Activated T-cell treated with anti-CD3 and anti-CD28 coated beads, Interleukin-2, amount 50 U/mL, for 72 hours (primary cell): ENCODE measurements at places on chromosomes 3 and 15.

DNA sequence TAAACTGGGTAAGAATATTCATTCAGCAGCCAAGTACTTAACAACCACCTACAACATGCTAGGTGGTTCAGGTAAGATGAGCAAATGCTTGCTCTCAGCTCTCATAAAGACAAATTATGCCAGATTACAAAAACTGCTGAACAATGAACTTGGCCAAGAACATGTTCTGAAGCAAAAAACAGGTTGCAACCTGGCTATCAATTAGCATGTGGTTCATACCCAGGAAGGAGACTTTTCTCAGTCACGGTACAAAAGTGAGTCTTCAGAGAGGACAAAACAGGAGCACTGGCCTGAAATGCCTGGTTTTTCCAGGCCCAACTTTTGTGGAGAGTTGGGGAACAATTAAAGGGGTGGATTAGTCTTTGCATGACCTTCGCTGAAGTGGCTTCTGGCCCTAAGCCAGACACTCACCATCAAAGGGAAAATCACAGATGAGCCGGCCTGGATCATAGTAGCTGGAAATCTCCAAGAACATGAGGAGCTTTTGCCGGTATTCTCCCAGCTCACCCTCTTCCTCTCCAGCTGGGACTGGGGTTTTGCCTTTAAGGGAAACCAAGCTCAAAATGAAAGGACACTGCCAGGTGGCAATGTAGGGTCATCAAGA lies 7.6 kb upstream of the PLA2G4F start:
- no peak for DNase-seq

GRCh38 chr3:31184261-31185061 lies 290.0 kb upstream of the GADL1 start:
- DNase-seq = no peak

- DNase-seq = no peak
These were observed 37.1 kb downstream of the GASK1A start for GRCh38 chr3:43015991-43016865.

GRCh38 chr15:74783808-74784175 lies 1.9 kb downstream of the CSK start:
- no peak for DNase-seq

- DNase-seq = no peak
These were observed 9.8 kb upstream of the RPP14 start for GRCh38 chr3:58296269-58296668.

DNA sequence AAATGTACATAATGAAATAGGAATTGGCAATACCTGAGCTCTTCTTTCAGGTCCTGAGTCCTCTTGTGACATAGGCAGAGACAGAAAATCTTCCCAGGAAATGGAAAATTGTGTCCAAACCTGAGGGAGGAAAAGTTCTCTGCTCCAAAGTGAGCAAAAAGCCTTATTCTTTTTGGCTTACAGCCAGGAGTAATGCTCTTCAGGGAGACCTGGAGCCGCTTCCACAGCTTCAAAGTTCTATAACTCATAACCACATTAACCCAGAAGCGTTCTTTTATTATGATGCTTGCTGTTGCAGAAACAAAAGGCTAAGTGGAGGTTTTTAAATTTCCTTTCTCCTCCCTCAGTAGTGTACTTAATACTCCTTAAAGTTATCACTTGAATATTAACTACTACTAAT lies 633 bp downstream of the IGSF10 start:
- DNase-seq = no peak

DNA sequence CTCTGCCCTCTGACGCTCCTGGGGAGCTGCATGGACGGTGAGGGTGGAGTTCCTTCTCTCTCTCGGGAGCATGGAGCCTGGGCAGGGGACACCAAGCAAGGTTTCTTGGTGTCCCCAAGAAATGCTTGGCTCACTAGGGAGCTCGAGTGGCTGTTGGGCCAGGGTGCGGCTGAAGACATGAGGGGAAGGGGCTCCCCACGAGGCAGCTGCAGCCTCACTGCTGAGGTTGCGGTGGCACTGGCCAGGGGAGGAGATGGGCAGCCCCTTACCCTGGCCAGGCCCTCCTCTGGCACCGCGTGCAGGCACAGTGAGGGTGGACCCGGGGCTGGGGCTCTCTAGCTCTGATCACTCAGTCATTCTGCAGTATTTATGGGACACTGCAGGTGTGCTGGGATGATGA lies 43.5 kb upstream of the SLC41A3 start:
- DNase-seq = no peak

DNA sequence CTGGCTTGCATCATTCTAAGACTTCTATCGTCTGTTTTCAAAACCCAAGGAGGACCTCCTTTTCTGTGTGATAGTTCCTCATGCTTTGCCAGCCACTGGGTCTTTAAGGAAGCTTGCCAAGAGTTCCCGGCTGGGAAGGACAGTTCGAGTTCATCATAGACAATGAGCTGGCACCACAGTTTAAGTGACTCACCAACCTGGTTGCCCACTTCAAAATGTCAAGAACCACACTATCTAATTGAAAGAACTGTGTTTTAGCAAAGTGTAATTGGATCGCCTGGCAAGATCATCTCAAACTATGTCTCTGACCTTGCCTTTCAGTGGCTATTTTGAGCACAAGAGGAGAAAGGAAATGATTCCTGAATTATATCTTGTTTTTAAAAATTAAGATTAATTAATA lies 27.9 kb downstream of the SOX2 start:
- no peak for DNase-seq

DNA sequence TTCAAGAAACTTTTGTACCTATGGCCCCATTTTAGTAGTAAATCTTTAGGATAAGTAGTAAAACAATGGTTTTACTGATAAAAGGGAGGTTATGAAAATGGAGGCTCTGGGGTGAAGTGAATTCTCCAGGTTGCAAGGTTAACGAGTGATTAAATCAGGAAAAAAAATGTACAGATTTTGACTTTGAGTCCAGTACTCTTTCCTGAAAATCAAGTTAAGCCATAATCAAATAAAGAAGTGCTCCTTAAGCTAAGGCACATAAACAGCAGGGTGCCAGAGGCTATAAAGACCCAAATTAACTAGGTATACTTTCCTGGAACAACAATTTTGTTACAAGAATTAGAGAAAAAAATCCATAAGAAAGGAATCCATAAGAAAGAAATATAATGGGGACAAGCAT lies 114.7 kb downstream of the DPH6 start:
- no peak for DNase-seq

DNA sequence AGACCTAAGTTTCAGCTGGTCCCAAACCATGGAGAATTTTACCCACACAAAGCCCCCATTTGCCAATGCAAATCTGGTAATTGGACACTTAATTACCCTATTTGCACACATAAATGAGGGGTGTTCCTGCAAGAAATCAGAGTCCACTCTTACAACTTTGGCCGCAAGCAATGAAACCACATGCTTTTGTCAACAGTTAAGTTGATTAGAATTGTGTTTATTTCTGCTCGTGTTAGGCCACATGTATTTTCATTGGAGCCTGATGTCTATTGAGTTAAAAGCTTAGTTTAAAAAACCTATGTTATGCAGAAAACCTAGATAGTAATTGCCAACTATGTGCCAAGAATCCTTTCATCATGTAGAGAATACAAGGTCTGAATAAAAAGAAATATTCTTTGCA lies 153.8 kb upstream of the CMC1 start:
- no peak for DNase-seq

GRCh38 chr3:171677706-171678105 lies 132.6 kb downstream of the PLD1 start:
- no peak for DNase-seq

GRCh38 chr3:43285644-43286043 lies 696 bp upstream of the SNRK start:
- DNase-seq = no peak

DNA sequence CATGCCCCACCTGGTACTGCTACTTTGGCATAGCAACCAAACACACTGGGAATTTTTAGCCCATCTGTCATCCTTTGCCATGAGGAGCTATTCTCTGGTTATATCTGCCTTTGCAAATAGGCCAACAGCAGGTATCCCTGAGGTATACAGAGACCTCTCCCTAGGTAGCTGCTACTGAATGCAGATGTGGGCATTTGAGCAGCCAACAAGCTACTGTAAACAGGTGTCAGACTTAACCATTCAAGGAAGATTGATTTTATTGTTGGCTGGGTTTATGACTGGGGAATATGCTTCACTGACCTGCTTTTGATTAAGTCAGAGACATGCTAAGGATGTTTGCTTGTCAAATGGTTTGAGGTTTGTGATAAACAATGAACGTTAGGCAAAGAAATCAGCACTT lies 183.2 kb downstream of the OXSM start:
- DNase-seq = no peak

DNA sequence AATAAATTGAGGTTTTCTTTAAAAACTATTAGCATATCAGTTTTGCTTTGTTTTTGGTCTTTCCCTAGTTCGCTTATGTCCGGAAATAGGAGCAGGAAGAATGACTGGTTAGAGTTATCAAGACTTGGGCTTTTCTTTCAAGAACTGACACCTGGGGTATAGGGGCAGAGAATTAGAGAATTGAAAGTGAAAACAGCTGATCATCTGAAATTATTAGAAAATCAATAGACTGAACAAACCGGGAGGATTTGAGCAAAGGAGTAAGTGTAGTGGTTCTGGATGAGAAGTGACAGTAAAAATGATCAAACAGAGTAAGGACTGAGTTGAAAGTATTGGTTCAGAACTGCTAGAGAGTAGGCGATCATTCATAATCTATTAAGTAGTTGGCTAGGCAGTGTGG lies 6.0 kb downstream of the MINDY2 start:
- DNase-seq = no peak

GRCh38 chr15:80203361-80203885 lies 48.6 kb downstream of the CTXND1 start:
- DNase-seq = no peak

- DNase-seq = no peak
These were observed 91.4 kb upstream of the MYZAP start for GRCh38 chr15:57500256-57500655.
